ENCODE measurements at places on chromosomes 6 and 20.

GRCh38 chr6:62711750-62712149, 425.7 kb upstream of the KHDRBS2 start:
- no peak for DNase-seq

- no peak for DNase-seq
These were observed 15.6 kb upstream of the NELFCD start for GRCh38 chr20:58965270-58966064.

GRCh38 chr6:51167468-51167867, 348.8 kb downstream of the TFAP2B start:
- no peak for DNase-seq

- DNase-seq: no peak
These were observed 28.2 kb upstream of the GSTA4 start for GRCh38 chr6:53023323-53023722.

DNA sequence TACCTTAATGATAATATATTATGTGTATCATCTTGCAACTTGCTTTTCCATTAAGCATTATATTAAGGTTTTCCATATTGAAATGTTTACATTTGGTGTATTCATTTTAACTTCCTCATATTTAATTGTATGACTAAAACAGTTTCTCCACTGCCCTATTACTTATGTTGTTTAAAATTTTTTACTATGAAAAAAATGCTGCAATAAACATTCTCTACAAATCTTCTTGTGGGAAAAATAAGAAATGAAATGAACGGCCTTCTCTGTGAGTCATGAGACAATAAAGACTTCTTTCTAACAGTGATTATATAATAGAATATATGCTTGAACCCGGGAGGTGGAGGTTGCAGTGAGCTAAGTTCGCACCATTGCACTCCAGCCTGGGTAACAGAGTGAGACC, 25.5 kb downstream of the FASTKD5 start:
- DNase-seq: no peak

GRCh38 chr20:2807019-2807418, 6.6 kb upstream of the CPXM1 start:
- no peak for DNase-seq

DNA sequence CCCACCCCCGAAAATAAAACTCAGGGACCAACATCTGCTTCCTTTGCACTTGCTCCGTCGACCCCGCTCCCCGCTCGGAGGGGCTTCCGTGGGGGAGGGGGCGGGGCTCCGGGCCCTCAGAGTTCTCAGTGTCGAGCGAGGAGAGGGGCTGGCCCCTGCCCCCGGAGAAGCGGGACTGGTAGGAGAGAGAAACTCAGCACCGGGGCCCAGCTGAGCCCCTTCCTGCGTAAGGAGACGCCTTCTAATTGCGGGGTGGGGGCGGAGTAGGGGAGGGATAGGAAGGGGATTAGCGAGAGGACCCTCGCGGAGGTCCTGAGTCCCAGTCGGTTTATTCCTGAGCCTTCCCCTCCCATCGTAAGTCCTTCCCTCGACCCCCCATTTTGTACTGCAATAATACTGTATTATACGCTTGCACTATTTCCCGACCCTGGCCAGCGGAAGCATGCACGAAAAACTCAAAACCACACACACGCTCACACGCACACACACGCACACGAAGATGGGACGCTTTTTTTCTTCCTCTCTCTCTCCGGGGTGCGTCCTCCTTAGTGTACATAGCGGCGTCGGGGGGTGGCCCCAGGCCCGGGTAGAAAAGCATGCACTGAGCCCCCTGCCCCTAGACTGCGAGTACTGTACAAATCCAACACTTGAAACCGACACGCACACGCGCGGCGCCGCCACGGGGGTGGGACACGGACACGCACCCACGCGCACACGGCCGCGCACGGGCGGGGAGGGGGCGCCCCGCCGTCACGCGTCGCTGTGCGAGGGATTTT, 22.1 kb upstream of the SLC22A7 start:
- no peak for DNase-seq

- no peak for DNase-seq
These were observed 79.0 kb downstream of the BACH2 start for GRCh38 chr6:90217506-90218127.

DNA sequence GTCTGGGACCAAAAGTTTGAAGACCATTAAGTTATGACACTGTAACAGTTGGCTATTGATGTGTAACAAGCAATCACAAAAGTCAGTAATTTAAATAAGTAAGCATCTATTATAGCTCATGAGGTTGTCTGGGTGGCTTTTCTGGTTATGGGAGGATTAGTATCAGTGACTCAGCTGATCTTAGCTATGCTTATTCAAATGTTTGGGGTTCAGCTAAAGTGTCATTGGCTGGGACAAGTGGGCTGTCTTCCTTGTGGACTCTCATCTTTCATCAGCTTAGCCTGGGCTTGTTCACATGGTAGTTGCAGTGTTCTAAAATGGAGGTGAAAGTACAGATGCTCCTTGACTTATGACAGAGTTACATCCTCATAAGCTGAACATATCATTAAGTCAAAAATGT, 74.6 kb upstream of the LAMP5 start:
- DNase-seq: no peak

DNA sequence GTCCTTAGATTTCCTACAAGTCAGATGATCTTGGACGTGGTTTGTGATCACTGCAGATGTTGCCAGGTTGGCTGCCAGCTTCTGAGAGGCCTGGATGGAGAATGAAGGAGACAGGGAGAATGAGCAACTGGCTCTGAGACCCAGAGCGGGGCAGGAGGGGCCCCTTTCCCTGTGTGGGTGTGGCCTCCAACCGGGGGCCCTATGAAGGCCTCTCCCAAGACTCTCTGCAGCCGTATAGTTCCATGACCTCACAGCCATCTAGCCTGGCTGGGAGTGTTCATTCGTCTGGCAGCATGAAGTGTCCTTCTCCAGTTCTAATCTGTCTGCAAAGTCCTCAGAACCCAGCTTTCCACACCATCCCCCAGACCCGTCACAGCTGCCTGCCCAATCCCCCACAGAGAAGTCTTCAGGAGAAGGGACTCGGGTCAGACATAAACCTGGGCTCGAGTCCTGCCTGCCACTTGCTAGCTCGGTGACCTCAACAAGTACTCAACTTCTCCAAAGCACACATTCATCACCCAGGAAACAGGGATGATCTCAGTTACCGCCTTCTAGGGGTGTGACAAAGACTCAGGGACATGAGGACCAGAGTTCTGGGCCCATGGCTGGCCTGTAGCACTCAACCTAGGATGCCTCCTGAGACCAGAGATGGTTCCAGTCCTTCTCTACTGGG, 122.6 kb downstream of the EDN3 start:
- no peak for DNase-seq

DNA sequence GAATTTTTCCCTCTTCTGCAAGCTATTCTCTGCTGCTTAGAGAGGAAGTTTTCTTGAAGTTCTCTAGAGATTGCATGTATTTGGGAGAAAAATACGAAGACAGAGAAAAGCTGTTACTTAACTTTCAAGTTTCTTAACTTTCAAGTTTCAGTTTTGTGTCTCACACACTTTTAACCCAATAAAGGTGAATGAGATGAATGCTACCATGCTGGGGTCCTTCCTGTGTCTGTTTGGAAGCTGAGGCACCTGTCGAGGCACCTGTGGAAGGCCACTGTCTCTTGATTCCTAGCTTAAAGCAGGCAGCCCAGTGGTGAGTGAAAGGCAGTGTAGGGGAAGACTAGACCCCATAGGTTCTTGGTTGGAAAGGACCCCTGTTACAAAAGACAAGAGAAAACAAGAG, 372.8 kb upstream of the JARID2 start:
- no peak for DNase-seq

- no peak for DNase-seq
These were observed 71.3 kb downstream of the CDKAL1 start for GRCh38 chr6:20605581-20605980.

DNA sequence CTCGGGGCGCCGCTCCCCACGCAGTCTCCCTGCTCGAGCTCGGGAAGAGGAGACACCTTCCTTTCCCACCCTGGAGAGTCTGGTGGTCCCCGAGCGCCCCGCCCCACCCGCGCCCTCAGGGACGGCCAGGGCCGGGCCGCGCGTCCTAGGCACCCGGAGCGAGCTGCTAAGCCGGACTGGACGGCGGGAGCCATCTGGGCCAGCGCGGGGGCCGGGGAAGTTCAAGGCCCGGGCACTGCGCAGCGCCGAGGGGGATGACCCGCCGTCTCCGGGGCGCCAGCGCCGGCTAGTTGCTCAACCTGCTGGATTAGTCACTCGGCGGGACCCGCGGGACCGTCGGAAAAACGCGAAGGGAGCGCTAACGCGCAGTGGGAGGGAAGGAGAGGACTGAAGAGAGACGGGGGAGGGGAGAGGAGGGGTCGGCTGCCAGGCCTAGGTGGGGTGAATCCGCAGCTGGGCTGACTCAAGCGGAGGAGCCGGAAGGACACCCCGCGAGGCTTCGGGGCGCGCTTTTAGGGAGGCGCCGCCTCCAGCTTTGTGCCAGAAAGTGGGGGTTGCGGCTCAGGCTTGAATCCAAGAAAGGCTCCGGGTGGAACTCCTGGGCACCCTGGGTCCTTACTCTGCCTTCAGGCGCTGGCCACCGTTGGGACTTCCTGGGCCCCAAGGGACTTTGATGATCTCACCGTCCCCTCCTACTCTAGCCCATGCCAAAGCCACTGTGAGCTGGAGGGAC, 75.7 kb upstream of the FOXP4 start:
- DNase-seq: peak; percentile 47

- peak; percentile 16 for DNase-seq
These were observed 21.0 kb downstream of the APMAP start for GRCh38 chr20:24971376-24972101.

All from stimulated activated CD8-positive, alpha-beta memory T cell treated with anti-CD3 and anti-CD28 coated beads, Interleukin-4, amount 100 ng/mL, for 48 hours (primary cell).